ENCODE measurements at places on chromosomes 12 and 14. TPM values are rescaled to one million over a fixed set of nuclear protein-coding genes. Genes with fewer than 3 reads are reported as not detected.

Gene ASCL1
- not detected for total RNA-seq

DNA sequence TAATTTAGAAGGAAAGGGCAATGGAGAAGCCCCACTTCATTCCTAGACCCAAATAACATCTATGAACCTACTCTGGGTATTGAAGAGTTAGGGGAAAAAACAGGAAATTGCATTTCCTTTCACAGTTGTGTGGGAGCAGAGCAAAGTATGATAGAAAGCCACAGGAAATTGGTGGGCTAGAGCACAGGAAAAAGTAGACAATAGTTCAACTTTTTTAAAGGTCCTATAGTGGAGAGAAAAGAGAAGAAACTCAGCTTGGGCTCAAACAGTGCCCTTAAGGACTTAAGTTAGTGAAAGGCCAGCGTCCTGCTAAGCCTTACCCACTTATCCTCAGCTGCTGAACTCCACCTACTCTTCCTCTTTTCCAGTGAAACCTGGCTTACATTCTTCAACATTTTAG lies 258.1 kb downstream of the DPY19L2 start:
- DNase-seq: no peak

DNA sequence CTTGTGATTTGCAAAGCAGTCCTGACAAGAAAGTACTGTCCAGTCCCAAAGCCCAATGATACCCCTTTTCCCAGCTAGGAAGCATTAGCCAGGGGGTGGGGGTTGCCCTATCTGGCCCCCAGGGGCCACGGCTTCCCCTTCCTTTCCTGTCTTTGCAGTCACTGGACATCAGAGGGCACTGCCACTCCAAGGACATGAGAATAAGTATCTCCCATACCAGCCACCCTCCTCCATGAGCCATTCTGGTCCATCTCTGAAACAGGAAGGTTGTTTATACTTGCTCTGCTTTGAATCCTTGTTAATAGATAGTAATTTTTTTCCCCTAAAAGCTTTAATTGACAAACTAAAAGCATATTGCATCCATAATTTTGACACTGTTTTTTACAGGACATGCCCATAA lies 29.7 kb downstream of the RBM19 start:
- no peak for DNase-seq

GRCh38 chr12:123531091-123531490 lies 2.4 kb downstream of the RILPL1 start:
- no peak for DNase-seq

DNA sequence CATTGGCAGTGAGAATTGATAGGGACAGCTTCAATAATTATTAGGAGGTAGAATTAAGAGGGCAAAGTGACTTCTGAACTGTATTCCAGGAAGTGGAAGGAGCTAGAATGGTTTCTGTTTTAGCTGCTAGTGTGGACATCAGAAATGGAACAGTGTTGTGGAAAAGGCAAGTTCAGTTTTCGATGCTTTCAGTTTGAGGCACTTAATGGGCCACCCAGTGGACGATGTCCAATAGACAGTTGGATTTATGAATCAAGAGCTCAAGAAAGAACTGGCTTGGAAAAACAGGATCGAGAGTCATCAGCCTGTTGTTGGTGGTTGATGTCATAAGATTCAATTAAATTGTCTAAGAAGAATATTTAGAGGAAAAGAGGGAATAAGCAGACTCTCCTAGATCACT lies 136.3 kb downstream of the DYRK2 start:
- DNase-seq: no peak

GRCh38 chr12:67803278-67803993 lies 154.9 kb downstream of the DYRK2 start:
- DNase-seq: no peak

All from activated naive CD8-positive, alpha-beta T cell treated with anti-CD3 and anti-CD28 coated beads for 36 hours (primary cell).